ENCODE measurements at places on chromosomes 4 and X.

- DNase-seq: no peak
These were observed 12.4 kb downstream of the PAQR3 start for GRCh38 chr4:78926826-78927225.

GRCh38 chr4:26330186-26330787, 9.5 kb downstream of the RBPJ start:
- DNase-seq: peak; percentile 84

- DNase-seq: no peak
These were observed 24.3 kb upstream of the UXT start for GRCh38 chrX:47683184-47683828.

DNA sequence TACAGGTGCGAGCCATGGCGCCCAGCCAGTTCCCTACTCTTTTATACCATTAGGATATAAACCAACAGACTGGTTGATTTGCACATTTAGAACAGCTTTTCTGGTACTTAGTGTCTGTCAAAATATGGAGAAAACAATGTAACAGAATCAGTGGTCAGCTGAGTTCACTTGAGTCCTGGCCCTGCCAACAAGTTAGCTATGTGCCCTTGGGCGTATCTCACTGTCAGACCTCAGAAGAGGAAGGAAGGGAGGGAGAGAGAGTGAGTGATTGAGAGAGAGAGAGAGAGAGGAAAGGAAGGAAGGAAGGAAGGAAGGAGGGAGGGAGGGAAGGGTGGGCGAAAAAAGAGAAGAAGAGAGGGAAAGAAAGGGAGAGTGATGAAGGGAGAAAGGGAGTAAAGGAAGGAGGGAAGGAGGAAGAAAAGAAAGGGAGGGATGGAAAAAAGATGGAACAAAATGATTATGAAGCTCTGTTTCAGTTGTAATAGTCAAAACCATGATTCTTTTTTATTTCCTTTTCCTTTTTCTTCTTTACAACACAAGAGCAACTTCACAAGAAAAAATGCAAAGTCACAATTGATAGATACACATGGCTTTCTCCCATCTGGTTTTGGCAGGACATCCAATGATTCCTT, 55.7 kb upstream of the PDGFRA start:
- DNase-seq: peak; percentile 27

GRCh38 chrX:28920153-28920943, 333.1 kb downstream of the IL1RAPL1 start:
- DNase-seq: no peak
